ENCODE measurements at places on chromosomes 11 and 22.

DNA sequence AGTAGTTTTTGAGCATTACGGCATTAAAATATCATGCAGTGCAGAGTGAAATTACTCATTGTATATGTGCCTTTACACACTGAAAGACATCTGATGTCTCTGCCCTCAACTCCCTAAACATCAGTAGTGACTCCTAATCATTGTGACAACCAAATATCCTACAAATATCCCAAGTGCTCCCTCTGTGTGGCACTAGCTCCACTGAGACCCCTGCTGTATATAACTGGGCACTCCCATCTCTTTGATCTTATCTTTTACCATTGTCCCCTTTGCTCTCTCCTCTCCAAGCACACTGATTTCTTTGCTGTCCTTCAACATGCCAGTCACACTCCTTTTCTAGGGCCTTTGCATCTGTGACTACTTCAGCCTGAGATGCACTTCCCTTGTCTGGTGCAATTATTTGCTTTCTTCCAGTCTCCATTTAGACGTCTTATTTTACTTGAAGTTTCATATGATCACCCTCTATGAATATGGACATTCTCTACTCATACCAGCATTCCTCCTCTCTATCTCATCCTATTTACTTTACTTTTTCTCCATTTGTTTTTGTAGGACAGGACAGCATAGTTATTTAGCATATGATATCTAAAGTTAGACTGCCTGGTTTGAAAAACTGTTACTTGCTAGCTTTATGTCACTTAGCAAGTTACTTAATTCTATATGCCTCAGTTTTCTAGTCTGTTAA lies 2.4 kb downstream of the SLC5A12 start:
- DNase-seq = no peak

- no peak for DNase-seq
Observed at GRCh38 chr22:24068717-24069297, 57.7 kb downstream of the CABIN1 start.

GRCh38 chr11:62925745-62926679 lies 4.8 kb upstream of the CHRM1 start:
- DNase-seq = no peak

GRCh38 chr11:59285716-59286260 lies 72.9 kb upstream of the OR5AN1 start:
- no peak for DNase-seq

DNA sequence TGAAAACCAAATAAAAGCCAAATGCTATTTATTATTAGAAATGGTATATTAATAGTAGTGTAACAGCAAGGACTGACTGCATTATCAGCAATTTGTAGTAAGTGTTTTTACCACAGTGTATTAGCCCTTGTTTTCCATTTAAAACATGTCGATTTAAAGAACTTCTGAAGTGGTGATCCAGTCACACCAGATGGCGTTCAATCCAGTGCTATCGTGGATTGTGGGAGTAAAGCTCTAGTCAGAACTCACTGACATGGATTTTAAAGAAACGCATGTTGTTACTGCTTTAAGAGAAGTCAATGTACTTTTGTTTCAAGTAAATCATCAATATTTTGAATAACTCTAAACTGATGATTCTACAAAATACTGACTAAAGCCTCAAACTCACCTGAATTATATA lies 51.1 kb downstream of the LARGE2 start:
- no peak for DNase-seq

DNA sequence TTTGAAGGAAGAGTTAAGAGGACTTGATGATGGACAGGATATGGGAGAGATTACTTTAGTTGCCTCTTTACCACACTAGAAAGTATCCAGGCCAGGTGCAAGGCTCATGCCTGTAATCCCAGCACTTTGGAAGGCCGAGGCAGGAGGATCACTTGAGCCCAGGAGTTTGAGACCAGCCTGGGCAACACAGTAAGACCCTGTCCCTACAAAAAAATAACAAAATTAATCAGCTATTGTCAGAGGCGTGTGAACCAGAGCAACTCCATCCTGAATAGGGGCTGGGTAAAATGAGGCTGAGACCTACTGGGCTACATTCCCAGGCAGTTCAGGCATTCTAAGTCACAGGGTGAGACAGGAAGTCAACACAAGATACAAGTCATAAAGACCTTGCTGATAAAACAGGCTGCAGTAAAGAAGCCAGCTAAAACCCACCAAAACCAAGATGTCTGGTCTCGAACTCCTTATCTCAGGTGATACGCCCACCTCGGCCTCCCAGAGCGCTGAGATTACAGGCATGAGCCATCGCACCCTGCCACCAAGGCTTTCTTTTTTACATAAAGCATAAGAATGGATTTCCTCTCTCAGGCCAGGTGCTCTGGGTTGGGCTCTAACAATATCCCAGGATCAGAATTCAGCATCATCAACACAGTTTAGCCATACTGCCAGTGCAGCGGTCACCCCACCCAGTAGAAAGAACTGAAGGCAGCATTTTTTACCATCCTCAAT lies 17.8 kb downstream of the PI4KA start:
- no peak for DNase-seq

DNA sequence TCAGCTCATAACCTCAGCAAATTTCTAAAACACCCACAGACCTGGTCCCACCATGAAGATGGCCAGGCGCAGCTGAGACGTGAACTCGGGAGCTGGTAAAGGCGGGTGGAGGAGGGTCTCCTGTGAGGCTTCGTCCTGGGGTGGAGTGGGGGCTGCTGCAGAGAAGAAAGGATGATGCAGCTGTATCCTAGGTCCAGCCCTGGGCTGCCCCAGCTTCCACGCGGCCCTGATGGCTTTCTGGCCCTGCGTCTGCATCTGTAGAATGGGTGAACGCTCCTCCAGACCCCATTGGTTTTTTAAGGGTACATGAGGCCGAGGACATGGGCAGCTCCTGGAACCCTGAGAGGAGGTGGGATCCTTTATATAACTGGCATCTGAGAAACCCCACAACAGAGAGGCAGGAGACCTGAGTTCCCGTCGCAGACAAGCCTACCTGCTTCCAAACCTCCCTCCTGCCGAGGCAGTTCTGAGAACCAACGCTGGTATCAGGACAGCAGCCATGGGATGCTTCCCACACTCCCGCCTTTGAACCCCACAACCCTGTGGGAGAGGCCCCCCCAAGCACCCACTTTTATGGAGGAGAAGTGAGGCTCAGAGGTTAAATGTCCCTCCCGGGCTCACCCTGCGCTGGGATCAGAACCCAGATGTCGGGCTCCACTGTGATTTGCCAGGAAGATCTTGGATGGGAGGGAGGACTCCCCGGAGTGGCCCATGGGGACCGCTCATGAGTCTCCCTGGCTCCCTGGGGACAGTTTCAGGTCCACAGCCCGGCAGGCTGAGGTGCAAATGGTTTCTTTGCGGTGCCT lies 55.2 kb upstream of the FGF3 start:
- no peak for DNase-seq

DNA sequence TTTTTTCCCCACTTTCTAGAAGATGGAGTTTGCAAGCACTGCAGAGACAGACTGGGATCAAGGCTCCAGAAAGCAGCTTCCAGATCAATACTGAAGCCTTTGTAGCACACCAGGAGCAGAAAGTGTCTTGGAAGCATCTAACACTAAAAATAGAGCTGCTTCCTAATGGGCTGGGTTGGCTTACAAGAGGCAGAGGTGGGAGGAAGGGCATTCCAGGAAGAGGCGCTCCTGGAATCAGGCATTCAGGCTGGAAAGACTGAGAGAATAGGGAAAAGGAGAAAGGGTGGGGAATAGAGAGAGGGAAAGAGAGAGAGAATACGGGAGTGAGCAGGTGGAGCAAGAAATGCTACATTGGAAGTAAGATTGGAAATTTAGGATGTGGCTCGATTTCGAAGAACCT lies 395.9 kb downstream of the OPCML start:
- no peak for DNase-seq

GRCh38 chr22:41023299-41023623 lies 69.1 kb upstream of the EP300 start:
- no peak for DNase-seq

GRCh38 chr11:64316672-64317324 lies 561 bp downstream of the TRMT112 start:
- no peak for DNase-seq

- DNase-seq = no peak
Observed at GRCh38 chr22:29039148-29039547, 22.5 kb downstream of the C22orf31 start.

- no peak for DNase-seq
Observed at GRCh38 chr11:84069048-84069447, 782.9 kb upstream of the CCDC90B start.

DNA sequence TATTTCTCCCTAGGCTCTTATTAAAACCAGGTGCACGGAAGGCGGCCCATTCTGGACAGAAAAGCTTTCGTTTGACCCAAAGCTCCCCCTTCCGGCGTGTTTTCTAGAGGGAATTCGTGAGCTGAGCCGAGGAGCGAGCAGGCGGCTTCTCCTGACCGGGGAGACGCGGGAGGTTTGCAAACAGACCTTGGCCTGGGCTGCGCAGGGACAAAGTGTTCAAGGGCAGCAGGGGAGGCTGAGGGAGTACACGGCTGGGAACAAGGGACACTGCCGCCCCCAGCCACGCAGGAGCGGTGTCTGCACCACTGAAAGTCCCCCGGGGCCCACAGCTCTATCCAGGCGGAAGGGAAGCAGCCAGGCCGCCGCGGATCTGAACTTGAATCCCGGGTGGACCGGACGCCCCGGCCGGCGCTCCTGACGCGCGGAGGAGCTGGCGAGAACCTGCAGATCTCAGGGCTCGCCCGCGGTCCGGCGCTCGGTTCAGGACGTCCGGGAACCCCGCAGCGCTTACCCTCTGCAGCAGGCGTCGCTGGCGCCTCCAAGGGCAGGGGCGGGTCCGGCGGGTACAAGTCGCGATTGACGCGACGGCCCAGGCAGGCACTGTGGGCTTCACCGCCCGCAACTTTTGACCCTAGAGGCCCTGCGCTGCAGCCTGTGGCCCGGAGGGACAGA lies 101.9 kb downstream of the WT1 start:
- peak; percentile 65 for DNase-seq

- DNase-seq = peak; percentile 49
Observed at GRCh38 chr11:57639321-57640067, 10.2 kb downstream of the YPEL4 start.

DNA sequence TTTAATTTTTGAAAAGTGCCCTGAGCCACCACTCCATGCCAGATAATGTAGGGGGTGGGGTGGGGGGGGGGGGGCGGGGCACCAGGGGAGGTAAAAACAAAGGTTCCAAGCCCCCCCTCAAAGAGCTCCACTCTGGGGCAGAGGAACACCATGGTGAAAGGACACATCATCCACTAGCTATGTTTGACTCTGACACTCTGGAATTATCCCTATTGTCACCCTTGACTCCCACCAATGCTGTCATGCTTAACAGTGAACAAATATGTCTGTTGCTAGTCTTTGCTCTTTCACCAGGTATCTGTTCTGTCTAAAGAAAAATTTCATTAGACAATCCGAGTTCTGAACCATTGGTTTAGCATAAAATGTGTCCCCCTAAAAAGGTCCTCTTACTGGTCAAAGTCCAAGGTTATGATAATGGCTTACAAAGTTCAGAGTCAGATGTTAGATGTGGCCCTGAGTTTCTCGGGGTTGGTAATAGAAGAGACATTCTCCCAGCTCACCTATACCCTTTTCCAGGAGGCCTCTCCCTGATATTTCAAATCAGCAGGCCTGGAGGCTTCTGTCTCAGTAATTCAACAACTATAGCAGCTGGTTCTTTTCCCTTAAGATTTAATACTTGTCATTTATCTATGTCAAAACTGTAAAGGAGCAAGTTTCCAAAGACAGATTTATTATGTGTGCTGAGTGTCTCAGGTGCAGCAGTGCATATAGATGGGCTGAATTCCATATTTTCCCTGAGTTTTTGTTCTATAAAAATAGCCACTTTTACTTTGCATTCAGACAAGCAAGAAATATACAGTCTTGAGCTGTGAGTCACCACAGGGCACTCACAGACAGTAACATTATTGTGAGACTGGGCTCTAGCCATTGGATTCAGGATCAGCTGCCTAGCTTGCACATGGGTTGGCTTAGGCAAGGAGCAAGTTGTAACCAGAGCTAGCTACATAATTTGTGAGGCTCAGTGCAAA lies 174.1 kb downstream of the CSNK2A3 start:
- DNase-seq = peak; percentile 76

DNA sequence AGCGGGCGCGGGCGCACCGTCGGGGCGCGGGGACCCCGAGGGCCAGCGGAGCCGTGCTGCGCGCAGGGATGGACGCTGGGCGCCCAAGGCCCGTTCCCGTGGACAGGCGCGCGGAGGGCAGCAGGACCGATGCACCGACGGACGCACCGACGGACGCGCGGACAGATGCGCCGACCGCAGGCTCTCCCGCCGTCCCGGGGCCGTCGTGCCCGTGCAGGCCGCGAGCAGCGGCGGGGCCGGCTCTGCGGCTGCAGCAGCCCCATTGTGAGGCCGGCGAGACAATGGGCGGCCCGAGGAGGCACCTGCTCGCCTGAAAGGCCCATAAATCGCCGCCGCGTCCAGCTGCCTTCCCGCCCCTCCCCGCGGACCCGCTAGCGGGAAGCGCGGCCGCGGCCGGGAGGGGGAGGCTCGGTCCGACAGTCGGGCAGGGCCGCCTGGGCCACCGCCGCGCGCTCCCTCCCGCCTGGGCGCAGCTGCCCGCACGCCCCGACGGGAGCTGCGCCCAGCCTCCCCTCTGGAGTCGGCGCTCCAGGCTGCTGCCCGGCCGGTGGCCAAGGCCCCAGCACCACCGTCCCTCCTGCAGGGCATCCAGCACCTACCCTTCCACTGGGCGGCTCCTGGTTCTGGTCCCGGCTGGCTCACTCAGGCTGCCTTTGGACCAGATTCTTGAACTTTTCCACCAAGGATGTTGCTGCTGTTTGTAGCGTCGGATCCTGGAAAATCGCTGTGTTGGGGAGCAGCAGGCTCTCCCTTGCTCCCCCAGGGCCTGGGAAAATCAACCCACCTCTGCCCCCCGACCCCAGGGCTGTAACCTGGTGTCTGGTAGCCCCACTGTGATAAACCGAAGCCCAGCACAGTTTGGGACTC lies 15.8 kb downstream of the CDKN1C start:
- DNase-seq = no peak

- no peak for DNase-seq
Observed at GRCh38 chr22:23090457-23090835, 20.1 kb downstream of the GNAZ start.

DNA sequence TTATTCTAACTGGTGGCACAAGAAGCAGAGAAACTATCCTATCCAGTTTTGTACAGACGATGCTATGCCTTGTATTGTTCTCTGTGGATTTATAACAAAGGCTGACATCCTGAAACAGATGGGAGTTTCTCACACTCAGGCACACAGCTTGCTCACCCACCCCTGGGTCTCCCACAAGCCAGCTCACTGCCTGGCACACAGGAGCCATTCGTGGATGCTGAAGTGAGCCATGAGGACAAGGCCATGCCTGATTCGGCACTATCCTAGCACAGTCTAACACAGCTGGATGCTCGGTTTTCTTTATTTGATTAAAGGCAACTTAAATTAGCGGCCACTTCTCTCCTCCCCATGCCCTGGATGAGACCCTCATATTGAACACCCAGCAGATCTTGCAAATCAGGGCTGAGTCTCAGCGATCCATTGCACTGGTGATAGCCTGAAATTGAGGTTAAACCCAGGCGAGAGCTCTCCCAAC lies 25.7 kb upstream of the TMPRSS4 start:
- DNase-seq = no peak
